ENCODE measurements at places on chromosomes 4 and X. TPM values are rescaled to one million over a fixed set of nuclear protein-coding genes. Genes with fewer than 3 reads are reported as not detected.
A peak's percentile ranks its signal among the peaks of the same experiment; 100 is the strongest.

The COL4A6 gene
- 1.1 TPM for total RNA-seq

- H3K36me3 ChIP-seq: peaks cover 44% of the 10 kb centered on the region
- DNase-seq: no peak
- peak overlapping the region; percentile 95 for H3K27ac ChIP-seq
- H3K4me3 ChIP-seq: peak overlapping the region; percentile 81
- H3K27me3 ChIP-seq: no peaks in the 10 kb centered on the region
These were observed 1.7 kb downstream of the EIF1AX start for GRCh38 chrX:20139966-20140365.

The MAGEE2 gene
- not detected for total RNA-seq

The CLNK gene
- total RNA-seq: not detected

GRCh38 chr4:73507541-73507940 is 26.0 kb downstream of the AFM start:
- no peak overlapping the region for H3K4me3 ChIP-seq
- no peak for DNase-seq
- no peak overlapping the region for H3K27ac ChIP-seq

DNA sequence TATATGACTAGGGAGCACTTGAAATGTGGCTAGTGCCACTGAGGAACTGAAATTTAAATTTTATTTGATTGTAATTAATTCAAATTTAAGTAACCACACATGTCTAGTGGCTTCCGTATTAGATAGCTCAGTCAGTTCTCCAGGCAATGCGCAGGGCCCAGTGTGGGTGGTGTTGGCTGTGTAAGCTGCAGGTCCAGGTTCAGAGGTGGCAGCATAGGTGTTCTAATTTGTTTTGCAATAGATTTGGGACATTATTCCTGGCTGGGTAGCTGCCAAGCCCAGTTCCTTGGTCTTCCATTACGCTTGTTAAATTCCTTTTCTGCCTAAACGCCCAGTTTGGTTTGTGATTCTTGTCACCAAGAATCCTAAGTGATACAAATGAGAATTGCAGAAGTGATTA is 79.5 kb downstream of the FAM184B start:
- no peaks in the 10 kb centered on the region for H3K27me3 ChIP-seq
- H3K36me3 ChIP-seq: no peaks in the 10 kb centered on the region
- peak overlapping the region; percentile 69 for H3K27ac ChIP-seq
- no peak overlapping the region for H3K4me3 ChIP-seq

DNA sequence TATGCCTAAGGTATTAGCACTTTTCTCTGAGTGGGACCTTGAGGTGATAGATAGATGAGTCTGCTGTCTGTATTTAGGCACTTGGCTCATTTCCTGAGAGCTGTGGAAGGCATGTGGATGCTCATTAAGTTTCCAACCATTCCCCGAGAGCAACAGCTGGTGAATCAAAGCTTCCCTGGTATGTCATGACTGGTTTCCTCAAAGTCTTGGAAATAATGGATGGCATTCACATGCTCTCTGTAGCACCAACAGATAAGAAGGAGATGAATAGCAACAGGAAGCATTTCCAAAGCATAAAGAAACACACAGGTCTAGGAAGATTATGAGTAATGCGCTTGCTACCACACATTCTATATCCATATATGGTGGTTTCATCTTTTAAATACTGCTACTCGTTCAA is 118.3 kb upstream of the ETNPPL start:
- H3K27me3 ChIP-seq: no peaks in the 10 kb centered on the region
- H3K27ac ChIP-seq: no peak overlapping the region
- H3K36me3 ChIP-seq: no peaks in the 10 kb centered on the region

DNA sequence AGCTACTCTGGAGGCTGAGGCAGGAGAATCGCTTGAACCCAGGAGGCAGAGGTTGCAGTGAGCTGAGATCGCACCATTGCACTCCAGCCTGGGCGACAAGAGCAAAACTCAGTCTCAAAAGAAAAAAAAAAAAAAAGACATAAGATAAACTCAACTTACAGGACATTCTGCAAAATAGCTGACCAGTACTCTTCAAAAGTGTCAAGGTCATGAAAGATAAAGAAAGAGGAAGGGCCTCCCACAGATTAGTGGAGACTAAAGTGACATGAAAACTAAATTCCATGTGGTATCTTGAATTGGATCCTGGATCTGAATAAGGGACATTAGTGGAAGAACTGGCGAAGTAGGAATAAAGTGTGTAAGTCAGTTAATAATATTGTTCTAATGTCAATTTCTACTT is 63.3 kb downstream of the ZNF182 start:
- H3K27ac ChIP-seq: no peak overlapping the region
- no peaks in the 10 kb centered on the region for H3K27me3 ChIP-seq
- no peak overlapping the region for H3K4me3 ChIP-seq
- H3K4me1 ChIP-seq: no peaks in the 10 kb centered on the region
- no peaks in the 10 kb centered on the region for H3K36me3 ChIP-seq

The ADGRL3 gene
- 0.69 TPM for total RNA-seq

DNA sequence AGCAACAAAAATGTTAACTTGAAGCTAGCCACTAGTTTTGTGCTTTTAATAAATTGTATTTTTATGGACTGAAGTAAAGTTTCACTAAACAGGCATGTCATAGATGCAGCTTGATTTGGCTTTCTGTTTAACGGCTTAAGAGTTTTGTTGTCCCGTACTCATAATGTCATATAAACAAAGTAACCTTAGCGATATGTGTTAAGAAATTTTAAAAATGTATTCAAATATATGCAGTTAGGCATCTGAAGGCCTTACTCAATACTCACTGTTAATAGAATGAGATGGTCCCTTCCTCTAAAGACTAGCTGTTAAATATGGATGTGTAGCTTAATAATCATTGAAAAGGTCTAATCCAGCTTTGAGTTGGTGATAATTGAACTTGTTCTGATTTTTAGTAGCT is 1.0 kb upstream of the SCLT1 start:
- H3K27ac ChIP-seq: peak overlapping the region; percentile 93
- H3K27me3 ChIP-seq: no peaks in the 10 kb centered on the region
- DNase-seq: no peak
- peaks cover 18% of the 10 kb centered on the region for H3K4me1 ChIP-seq

DNA sequence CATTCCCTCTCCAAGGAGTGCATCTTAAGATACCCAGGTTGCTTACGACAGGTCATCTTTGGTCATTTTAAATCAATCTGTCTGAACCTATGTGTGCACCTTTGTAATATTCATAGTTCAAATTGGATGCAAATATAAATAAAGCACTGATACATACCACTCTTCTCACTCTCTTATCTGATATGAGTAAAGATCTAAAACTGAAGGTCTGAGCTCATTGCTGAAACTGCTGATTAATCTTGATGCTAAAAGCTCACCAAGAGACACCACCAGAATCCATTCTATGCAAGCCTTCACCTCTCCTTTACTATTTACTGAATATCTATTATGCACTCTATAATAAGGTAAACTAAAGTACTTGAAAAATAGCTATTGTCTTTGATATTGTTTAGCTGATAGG is 16.6 kb downstream of the HSD17B13 start:
- no peak for DNase-seq
- H3K36me3 ChIP-seq: no peaks in the 10 kb centered on the region
- H3K4me1 ChIP-seq: no peaks in the 10 kb centered on the region
- H3K27ac ChIP-seq: no peak overlapping the region

- no peaks in the 10 kb centered on the region for H3K36me3 ChIP-seq
- H3K4me3 ChIP-seq: peak overlapping the region; percentile 5
- peak overlapping the region; percentile 11 for H3K27ac ChIP-seq
- no peaks in the 10 kb centered on the region for H3K27me3 ChIP-seq
- peaks cover 16% of the 10 kb centered on the region for H3K4me1 ChIP-seq
These were observed 14.3 kb downstream of the CFAP99 start for GRCh38 chr4:2432991-2433530.

Data from gastrocnemius medialis (tissue), 4 donors.